Cerebellum (tissue), 4 donors: ENCODE measurements at places on chromosomes 12 and 14. TPM values are rescaled to one million over a fixed set of nuclear protein-coding genes. Genes with fewer than 3 reads are reported as not detected.

Gene CCNB1IP1
- total RNA-seq: 56.4 TPM

Gene RPL10L
- not detected for total RNA-seq

Gene SLC25A21
- total RNA-seq: 1.7 TPM

Gene KRT71
- 0.18 TPM for total RNA-seq

Gene ART4
- 0.09 TPM for total RNA-seq

Gene NTS
- total RNA-seq: 1.2 TPM

Gene TOMM20L
- total RNA-seq: not detected

Gene TPH2
- 1.00 TPM for total RNA-seq

Gene SLC25A3
- total RNA-seq: 237 TPM

Gene SYCP3
- total RNA-seq: 1.3 TPM
